ENCODE measurements at places on chromosomes 4 and X.

- peak; percentile 19 for DNase-seq
These were observed 267.8 kb upstream of the ANKRD50 start for GRCh38 chr4:124980276-124980752.

DNA sequence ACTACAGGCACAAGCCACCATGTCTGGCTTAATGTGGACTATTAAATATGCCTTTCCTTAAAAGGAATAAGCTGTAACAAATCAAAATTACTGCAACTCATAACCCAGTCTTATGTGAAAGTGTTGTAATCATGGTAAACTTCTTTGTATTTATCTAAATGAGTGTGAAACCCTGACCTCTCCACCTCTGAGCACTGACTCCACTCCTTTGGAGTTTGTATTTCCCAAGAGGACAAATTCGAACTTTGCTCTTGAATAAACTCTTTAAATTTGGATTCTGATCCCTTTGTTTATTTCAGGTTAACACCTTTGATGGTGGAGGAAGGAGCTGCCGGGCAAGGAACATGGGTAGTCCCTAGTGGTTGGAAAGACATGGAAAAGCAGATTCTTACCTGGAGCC, 48.3 kb upstream of the FAM9A start:
- DNase-seq, result no peak

- no peak for DNase-seq
These were observed 97.7 kb downstream of the DGKK start for GRCh38 chrX:50372966-50373365.

DNA sequence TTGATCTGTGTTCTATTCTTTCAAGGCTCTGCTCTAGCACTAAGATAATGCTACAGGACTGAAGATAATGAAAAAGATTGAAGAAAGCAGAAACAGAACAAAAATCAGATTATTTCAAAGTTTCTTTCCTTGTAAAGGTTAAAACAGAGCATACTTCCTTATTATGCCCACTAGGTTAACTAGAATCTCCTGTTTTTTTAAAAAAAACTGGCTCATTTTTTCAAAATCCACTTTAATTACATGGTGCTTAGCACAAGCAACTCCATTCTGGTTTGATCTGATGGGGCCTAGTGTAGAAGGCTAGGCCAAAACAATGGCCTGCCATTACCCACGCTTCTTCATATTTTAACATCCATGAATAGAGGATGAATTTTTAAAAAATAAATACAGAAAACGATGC, 1.2 kb upstream of the UBA6 start:
- DNase-seq, result no peak

DNA sequence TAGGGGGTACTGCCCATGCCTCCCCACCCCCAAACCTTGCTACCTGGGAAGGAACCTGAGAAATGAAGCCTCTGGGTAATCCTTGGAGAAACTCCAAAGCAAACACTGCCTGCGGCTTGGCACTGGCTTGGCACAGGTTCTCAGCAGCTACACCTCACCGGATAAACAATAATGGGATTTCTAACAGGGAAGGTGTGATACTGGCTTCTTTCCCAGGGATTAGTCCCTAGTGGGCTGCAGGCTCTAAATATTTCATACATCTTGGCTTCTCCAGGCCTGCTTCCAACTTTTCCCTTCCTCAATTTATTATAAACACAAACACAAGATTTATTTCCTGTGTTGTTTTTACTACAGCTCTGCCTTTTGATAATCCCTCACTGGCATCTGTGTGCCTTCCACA, 12.5 kb downstream of the SEC24D start:
- DNase-seq, result no peak
